Upper lobe of right lung (tissue), 1 donor: ENCODE measurements at places on chromosomes 7 and 10. TPM values are rescaled to one million over a fixed set of nuclear protein-coding genes. Genes with fewer than 3 reads are reported as not detected.
A peak's percentile ranks its signal among the peaks of the same experiment; 100 is the strongest.

DNA sequence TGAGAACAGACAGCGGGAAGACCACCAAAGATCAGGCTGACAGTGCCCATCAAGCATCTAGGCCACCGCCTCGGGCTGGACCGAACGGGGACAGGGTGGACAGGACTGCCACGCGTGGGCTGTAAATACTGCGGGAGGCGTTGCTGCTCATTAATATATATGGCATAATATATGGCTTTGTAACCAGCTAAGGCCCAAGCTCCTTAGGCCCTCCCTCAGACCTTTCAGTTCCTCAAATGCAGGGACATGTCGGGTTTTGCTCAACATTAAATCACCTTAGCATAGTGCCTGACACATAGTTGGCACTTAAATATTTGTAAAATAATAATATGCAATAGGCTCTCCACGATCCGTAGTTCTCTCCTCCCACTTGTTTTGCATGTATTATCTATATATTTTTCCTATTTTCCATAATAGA, 402 bp upstream of the TMEM168 start:
- H3K4me3 ChIP-seq = peak overlapping the region; percentile 76
- H3K4me1 ChIP-seq = peaks cover 13% of the 10 kb centered on the region
- H3K27me3 ChIP-seq = no peaks in the 10 kb centered on the region
- DNase-seq = no peak

The UNCX gene
- not detected for total RNA-seq

DNA sequence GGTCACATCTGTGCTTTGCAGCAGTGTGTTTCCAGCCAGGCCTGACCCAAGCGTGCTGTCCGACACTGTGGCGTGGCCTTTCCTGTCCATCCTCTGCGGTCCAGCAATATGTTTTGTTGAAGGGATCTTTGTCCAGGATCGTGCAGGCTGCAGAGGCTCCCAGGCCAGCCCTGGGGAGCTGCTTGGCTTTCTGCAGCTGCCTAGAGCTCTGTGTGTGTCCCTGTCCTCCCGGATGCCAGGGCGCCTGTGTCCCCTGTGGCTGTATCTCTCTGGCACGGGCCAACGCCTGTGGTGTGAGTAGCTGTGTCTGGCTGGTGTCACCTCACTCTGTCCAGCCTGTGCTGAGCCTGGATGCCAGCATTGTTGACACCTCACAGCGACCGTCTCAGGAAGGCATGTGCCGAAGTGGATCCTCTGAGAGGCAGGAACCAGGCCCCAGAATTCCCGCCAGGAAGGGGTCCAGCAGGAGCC, 94.5 kb downstream of the INPP5A start:
- H3K27me3 ChIP-seq = no peaks in the 10 kb centered on the region
- H3K36me3 ChIP-seq = no peaks in the 10 kb centered on the region
- no peak overlapping the region for H3K4me3 ChIP-seq
- H3K4me1 ChIP-seq = peaks cover 56% of the 10 kb centered on the region

DNA sequence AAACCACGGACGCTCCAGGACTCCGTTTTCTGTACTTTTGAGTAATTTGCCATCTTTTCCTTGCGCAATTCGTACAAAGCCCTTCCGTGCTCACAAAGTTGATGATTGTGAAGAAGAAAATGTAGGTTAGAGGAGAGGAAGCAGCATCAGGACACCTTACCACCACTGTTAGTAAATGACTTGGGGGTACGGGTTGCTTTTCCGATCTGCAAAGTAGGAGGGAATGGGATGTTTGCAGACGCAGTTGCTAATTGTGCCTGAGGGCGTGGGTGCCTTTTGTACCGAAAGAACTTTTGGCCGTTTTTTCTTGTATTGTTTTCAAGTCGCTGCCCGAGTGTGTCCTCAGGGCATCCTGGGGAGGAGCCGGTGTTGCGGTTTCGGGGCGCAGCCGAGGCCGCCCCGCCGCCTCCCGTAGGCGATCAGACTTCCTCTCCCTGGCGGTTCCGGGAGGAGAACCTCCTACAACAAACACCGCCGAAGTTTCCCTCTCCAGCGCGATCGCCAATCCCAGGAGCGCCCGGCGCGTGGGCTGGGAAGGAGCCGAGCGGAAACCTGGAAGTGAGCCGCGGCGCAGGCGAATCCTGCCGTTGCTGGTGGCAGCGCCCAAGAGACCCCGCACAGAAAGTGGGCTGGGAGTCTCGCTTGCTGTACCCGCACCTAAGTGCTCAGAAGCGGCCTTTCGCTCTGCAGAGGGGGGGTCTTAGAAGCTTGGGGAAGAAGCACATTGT, 1.0 kb downstream of the PRR15 start:
- H3K4me1 ChIP-seq = peaks cover 35% of the 10 kb centered on the region
- peaks cover 82% of the 10 kb centered on the region for H3K27me3 ChIP-seq
- H3K36me3 ChIP-seq = no peaks in the 10 kb centered on the region

GRCh38 chr7:32515890-32516550, 20.7 kb downstream of the AVL9 start:
- H3K36me3 ChIP-seq = no peaks in the 10 kb centered on the region
- H3K4me3 ChIP-seq = no peak overlapping the region
- peaks cover 12% of the 10 kb centered on the region for H3K4me1 ChIP-seq
- H3K27me3 ChIP-seq = no peaks in the 10 kb centered on the region
- no peak overlapping the region for H3K27ac ChIP-seq

- no peak for DNase-seq
- no peak overlapping the region for H3K27ac ChIP-seq
- H3K4me1 ChIP-seq = no peaks in the 10 kb centered on the region
These were observed 155.2 kb downstream of the ZNF365 start for GRCh38 chr10:62529396-62529795.

The BCAP29 gene
- 78.4 TPM for total RNA-seq

DNA sequence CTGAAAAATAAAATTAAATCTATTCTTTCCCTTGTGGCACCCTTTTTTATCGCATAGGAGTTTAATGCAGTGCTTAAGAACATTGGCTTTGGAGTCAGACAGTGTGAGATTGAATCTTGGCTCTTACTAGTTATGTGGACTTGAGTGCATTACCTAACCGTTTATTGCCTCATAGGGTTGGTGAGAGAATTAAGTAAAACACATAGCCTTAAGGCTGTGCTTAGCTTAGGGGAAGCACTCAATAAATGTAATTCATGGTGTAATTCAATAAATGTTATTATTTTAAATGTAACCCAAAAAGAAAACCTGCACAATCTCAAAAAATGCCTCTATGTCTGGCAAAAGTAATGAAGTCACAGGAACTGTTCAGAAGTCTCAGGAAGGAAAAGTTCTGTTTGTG, 2.7 kb downstream of the STK17A start:
- H3K36me3 ChIP-seq = no peaks in the 10 kb centered on the region
- H3K27ac ChIP-seq = peak overlapping the region; percentile 36
- peak overlapping the region; percentile 66 for H3K4me3 ChIP-seq

DNA sequence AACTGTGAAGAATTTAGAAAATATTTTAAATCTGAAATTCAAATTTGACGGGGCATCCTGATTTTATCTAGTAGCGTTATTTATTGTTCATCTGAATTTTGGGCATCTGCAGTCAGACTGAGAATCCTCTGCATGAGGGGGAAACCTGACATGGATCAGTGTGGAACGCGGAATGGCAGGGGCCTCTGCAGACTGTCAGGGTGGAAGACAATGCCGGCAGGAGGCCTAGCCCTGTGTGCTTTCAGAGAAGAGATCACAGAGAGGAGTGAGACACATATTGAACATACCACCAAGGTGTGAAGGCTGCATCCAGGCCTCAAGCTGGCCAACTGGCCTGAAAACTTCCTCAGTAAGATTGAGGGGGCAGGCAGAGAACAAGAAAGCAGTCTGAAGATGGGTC, 921.1 kb upstream of the GHITM start:
- H3K27me3 ChIP-seq = no peaks in the 10 kb centered on the region
- no peak overlapping the region for H3K27ac ChIP-seq
- no peak for DNase-seq
- no peaks in the 10 kb centered on the region for H3K4me1 ChIP-seq
- no peak overlapping the region for H3K4me3 ChIP-seq
- H3K36me3 ChIP-seq = no peaks in the 10 kb centered on the region

The ZNF277 gene
- total RNA-seq = 31.0 TPM

DNA sequence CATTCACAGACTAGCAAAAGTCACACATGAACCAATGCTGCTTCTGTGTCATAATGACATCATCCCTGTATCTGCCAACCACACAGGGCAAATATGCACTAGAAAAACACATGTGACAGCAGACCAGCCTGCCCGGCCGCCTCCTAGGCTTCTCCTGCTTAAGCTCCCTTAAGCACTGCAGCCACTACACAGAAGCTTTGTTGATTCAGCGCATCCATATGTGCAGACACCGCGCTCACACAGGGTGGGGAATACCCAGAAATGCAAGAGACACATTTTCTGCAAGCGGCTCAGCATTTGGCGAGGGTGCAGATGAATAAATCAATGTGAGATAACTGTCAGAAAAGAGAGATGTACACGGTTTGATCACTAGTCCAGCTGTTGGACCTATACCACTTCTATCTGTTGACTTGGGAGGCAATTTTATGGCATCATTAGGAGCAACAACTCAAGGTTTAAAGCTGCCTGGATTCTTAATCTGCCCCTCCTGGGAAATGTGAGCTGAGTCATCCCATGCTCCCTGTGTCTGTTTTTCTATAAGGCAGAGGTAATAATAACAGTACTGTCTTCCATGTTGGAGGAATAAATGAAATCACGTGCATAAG, 33.4 kb downstream of the CPXM2 start:
- no peak overlapping the region for H3K4me3 ChIP-seq
- H3K27me3 ChIP-seq = no peaks in the 10 kb centered on the region
- no peak for DNase-seq
- H3K4me1 ChIP-seq = no peaks in the 10 kb centered on the region
- no peaks in the 10 kb centered on the region for H3K36me3 ChIP-seq
- H3K27ac ChIP-seq = no peak overlapping the region

The FKBP6 gene
- not detected for total RNA-seq

- H3K36me3 ChIP-seq = peaks cover 24% of the 10 kb centered on the region
- H3K27me3 ChIP-seq = no peaks in the 10 kb centered on the region
- no peak overlapping the region for H3K4me3 ChIP-seq
- no peak overlapping the region for H3K27ac ChIP-seq
- no peak for DNase-seq
These were observed 64.7 kb downstream of the HIPK2 start for GRCh38 chr7:139713061-139713460.

DNA sequence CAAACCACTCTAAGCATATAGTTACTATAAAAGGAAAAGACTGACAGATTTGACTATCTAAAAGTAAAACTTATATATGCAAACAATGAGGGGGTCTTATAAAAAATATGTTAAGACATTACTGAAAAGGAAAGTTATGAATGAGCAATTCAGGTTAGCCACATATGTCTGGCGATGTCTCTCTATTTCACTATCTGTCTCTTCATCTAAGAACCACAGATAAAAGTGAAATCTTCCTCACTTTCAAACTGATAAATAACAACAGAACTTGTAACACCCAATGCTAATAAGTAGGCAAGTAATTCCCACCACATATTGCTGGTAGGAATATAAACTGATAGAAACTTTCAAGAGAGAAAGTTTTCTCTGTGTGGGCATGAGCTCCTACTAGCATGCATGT, 138.2 kb downstream of the CHCHD3 start:
- H3K36me3 ChIP-seq = no peaks in the 10 kb centered on the region
- H3K4me3 ChIP-seq = no peak overlapping the region
- DNase-seq = no peak
- no peaks in the 10 kb centered on the region for H3K4me1 ChIP-seq

The CALML3 gene
- total RNA-seq = not detected

- H3K36me3 ChIP-seq = peaks cover 82% of the 10 kb centered on the region
- H3K4me1 ChIP-seq = no peaks in the 10 kb centered on the region
- DNase-seq = no peak
- no peaks in the 10 kb centered on the region for H3K27me3 ChIP-seq
- H3K27ac ChIP-seq = no peak overlapping the region
- H3K4me3 ChIP-seq = no peak overlapping the region
These were observed 11.1 kb downstream of the KCTD7 start for GRCh38 chr7:66639773-66640172.

The ZPBP gene
- not detected for total RNA-seq

DNA sequence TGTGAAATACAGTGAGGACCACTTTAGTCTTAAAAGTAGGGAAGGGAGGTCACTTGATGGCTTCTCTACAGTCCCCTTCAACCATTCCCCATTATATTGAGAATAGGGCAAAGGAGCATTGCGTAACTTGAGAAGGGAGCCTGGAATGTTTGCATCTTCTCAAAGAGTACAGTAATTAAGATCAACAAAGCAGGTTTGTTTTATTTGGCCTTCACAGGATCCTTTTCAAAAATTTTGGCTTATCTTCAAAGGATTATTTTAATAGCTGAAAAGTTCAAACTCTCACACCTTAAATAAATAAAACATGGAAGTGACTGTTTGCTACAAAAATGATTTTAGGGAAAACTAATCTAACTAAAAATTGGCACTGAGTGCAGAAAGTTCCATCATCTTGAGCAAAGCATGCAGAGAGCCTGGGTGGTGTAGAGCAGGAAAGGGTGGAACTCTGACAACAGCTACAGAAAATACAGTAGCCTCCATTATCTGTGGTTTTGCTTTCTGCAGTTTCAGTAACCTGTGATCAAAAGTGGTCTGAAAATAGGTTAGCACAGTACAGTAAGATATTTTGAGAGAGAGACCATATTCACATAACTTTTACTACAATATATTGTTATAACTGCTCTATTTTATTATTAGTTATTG, 214.0 kb downstream of the MDFIC start:
- H3K4me3 ChIP-seq = no peak overlapping the region
- no peak for DNase-seq
- H3K27ac ChIP-seq = peak overlapping the region; percentile 13
- no peaks in the 10 kb centered on the region for H3K36me3 ChIP-seq

The ZSWIM8 gene
- total RNA-seq = 117 TPM

DNA sequence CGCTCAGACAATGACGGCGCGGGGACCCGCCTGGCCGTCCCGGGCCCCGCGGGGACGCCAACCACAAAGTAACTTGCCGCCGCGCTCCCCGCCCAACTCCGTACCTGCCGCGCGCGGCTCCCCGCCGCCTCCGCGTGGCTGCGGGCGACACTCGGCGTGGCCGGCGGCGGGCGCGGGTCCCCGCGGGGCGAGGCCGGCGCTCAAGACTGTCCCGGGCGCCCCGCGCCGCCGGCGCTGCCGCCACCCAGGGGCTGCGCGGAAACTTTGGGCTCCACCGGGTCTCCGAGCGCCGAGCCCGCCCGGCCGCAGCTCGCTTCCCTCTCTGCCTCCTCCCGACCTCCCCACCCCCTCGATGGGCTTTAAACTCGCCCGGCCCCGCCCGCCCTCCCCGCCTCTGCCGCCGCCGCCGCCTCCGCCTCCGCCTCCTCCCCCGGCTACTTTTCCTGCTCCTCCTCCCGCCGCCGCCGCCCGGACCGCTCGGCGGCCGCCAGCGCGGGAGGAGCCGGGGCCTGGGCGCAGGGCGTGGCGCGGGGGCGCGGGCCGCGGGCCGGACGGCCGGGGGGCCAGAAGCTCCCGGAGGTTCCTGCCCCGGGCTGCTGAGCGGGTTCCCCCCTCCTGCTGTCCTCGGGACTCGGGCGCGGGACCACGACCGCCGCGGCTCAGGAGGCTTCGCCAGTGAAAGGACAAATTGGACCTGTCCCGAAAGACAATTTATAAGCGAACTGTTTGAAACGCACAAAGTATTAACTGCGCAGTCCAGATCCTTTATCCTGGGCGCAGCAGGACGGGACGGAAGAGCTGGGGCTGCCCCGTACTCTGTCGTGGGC, 10.6 kb upstream of the GRB10 start:
- H3K4me1 ChIP-seq = peaks cover 20% of the 10 kb centered on the region
- peak overlapping the region; percentile 64 for H3K4me3 ChIP-seq
- H3K27ac ChIP-seq = peak overlapping the region; percentile 64
- DNase-seq = peak; percentile 87
- H3K36me3 ChIP-seq = no peaks in the 10 kb centered on the region
- no peaks in the 10 kb centered on the region for H3K27me3 ChIP-seq
